Neural cell (in vitro differentiated cells): ENCODE measurements at places on chromosomes 3 and 15. TPM values are rescaled to one million over a fixed set of nuclear protein-coding genes. Genes with fewer than 3 reads are reported as not detected.

EIF4G1 gene
- 66.9 and 80.0 TPM in 2 replicates for polyA plus RNA-seq

RASGRP1 gene
- 2.6 and 3.1 TPM in 2 replicates for polyA plus RNA-seq

REC114 gene
- polyA plus RNA-seq, result not detected in 2 replicates

TRA2B gene
- polyA plus RNA-seq, result 637 and 780 TPM in 2 replicates

GOLGA6B gene
- not detected in 2 replicates for polyA plus RNA-seq

TMEM212 gene
- not detected in 2 replicates for polyA plus RNA-seq

TLR9 gene
- not detected in 2 replicates for polyA plus RNA-seq

PLA2G4E gene
- polyA plus RNA-seq, result not detected in 2 replicates

RNF123 gene
- polyA plus RNA-seq, result 27.4 and 32.0 TPM in 2 replicates

OR4F6 gene
- polyA plus RNA-seq, result not detected in 2 replicates

COL6A5 gene
- polyA plus RNA-seq, result not detected in 2 replicates
